ENCODE measurements at places on chromosomes 1 and 21. TPM values are rescaled to one million over a fixed set of nuclear protein-coding genes. Genes with fewer than 3 reads are reported as not detected.

- no peak for DNase-seq
These were observed 55.8 kb downstream of the ROR1 start for GRCh38 chr1:63829349-63830327.

DNA sequence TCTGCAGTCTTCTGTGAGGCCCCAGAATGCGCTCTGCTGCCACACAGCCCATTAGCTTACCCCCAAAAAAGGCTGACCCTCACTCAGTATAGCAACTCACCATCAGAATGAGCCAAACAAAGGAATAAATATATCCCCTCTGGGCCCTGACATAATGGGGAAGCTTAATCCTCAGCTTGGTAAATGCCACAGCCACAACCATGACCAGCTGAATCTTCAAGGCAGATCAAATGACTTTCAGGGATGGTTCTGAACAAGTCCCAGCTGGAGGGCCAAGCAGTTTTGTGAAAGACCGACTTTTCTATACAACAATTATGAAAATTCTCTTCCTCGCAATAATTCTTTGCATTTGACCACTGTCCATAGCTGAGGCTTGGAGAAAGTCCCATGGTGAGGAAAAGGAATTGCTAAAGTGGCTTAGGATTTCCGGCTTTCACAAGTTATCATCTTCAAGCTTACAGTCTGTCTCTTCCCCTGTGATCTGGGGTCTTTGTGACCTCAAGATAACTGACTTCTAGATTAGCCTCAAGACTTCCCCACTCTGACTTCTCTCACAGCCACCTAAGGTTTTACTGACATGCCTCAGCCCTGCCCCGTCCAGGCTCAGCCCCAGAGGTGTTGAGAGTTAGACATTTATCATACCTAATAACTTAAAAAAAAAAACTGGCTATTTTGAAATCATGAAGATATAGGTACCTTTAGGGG, 47.8 kb upstream of the PBX1 start:
- no peak for DNase-seq

DNA sequence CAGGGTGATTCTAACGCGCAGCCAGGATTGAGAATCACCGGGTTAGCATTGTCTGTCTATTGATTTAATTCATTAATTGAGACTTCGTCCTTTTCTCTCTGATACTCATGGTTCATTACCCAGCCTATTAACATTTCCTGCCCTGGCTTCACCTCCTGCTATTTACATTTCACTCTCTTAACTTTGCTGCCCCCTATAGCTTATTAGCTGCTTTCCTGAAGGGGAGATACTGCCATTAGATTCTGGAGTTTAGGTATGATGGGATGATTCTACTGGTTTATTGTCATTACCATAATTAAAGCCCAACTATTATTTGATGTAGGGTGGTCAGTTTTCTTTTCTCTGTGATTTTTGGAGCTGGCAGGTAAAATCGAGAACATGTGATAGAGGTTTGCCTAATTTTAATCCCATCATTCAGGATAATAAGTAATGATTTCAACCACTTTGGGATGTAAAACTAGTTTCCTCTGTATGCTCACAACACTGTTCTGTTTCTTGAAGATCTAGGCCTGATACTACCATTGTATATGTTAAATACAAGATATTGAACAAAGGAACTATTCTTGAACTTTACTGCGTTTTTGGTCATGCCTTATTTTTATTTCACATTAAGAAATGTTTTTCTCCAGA, 6.4 kb downstream of the PPP2R5A start:
- no peak for DNase-seq

The CRYZ gene
- 65.5 TPM for total RNA-seq

DNA sequence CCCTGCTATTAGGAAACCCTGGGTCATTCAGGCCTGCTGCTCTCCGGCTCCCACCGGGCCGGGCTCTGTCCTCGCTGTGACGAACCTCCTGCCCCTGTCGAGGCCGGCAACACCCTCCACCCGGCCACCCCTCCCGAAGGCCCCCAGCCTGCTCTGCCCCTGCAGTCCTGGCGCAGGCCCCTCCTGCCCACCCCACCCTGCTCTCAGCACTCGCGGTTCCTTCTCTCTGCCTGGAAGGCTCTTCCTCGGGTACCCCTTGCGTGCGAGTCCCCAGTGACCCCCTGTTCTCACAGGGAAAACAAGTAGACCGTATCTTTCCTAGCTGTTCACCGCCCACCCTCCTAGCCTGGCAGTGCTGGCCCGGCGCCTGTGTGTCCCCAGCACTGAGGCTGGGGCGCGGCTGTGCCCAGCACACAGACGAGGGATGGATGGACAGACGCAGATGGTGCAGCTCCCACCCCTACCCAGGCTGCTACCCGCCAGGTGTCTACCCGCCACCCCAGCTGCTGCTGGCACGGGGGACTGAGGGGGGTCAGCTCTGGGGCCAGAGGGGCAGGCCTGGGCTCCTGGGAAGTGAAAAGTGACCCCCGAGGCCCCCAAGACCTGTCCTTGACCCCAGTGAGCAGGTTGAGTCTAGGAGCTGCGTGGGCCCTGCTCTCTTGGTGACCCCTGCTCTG, 3.1 kb upstream of the VWA1 start:
- no peak for DNase-seq

GRCh38 chr1:147726168-147726567, 34.2 kb downstream of the GJA5 start:
- DNase-seq: no peak

The PLA2G2F gene
- not detected for total RNA-seq

DNA sequence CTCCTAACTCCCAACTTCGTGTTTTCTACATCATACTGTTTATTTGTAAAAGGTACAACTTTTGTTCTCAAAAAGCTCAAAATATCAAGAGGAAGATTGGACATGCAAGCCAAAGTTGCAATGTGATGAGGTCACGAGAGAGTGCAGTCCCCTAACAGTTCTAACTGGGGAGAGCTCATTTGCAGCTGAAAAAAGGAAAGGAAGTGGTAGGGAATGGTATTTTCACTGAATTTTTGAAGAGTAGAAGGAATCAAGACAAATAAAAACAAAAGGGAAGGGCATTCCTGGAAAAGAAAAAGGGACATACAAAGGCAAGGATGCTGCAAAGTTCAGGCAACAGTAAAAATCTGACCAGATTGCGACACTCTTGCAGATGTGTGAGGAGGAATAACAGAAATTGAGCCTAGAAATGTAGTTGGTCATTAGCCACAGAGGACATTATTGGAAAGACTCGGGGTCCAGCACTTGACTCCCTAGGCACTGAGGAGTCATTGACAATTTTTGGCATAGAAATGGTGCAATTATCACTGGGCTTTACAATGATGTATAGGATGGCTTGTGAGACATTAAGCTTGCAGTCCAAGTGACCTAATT, 67.9 kb downstream of the TBX15 start:
- no peak for DNase-seq

The ZNF648 gene
- 0.32 TPM for total RNA-seq

The SLAMF7 gene
- total RNA-seq: 0.95 TPM

- DNase-seq: no peak
These were observed 76.5 kb upstream of the FGGY start for GRCh38 chr1:59220356-59220755.

- no peak for DNase-seq
These were observed 41.7 kb downstream of the CD55 start for GRCh38 chr1:207362962-207363860.

DNA sequence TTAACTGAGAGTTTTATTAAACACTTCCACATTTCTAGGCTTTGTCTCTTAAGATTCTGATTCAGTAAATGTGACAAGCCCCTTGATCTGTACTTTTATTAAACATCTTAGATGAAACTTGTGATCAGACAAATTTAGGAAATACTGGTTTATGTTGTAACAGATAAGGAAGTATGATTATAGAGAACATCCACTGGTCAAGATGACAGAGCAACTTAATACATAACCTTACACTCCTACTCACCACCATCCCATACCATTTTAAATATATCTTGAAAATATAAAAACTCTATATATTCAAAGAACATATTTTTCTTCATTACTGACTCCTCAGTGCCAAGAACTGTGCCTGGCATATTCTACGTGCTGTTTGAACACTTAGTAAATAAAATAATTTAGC, 217.5 kb downstream of the LRRC40 start:
- DNase-seq: no peak

The LHX8 gene
- not detected for total RNA-seq

DNA sequence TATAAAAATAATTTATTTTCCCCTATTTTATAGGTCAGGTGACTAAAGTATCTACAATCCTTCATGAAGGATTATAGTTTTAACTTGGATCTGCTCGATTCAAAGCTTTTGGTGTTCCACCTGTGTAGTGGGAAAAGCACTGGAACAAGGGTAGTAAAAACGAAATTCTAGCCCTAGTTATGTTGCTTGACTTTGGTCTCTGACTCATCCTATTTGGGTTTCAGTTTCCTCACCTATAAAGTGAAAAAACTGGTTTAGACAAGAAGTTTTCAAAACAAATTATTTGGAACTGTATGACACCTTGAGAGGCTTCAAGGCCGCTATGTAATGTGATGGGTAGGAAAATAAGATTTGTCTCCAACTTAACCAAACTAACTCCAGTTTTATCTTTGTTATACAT, 505.2 kb upstream of the ZRANB2 start:
- DNase-seq: no peak

GRCh38 chr1:111468717-111469100, 5.1 kb upstream of the C1orf162 start:
- DNase-seq: no peak

- no peak for DNase-seq
These were observed 16.3 kb downstream of the GPBP1L1 start for GRCh38 chr1:45669859-45670655.

The CA14 gene
- total RNA-seq: not detected

The LDLRAD1 gene
- total RNA-seq: not detected

The SRM gene
- total RNA-seq: 51.8 TPM

DNA sequence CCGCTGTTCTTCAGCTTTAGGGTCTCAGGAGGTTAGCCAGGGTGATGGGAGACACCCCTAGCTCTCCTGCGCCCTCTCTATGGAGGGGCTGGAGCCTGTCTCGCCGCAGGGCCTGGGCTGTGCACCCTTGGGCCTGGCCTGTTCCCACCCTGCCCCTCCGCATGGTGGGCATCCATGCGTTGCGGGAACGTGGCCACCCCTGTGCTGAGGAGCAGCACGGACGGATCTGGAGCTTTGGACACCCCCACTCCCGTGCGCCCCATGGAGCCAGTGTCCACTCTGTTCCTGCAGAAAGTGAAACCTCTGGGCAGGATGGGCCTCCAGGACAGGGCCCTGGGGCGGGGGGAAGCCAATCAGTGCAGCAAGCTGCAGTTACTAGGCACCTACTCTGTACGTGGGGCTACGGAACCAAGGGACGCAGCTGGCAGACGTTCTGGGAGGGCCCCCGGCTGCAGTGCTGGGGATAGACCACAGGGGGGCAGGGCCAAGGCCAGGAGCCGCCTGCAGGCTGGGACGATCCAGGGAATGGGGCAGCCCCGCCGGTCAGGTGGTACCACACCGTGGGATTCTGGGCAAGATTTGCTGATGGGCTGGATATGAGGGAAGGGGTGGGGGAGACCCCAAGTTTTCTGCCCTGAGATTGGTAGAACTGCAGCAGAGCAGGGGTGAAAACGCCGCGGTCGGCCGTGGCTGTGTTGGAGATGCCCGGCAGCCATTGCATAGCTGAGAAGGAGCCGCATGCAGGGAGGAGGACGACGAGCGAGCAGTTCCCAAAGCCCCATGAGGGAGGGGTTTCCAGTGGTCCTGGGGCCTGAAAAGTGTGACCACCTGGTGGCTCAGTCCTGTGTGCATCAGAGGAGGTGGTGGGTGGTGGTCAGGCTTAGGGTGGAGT, 43.3 kb downstream of the TP73 start:
- DNase-seq: peak; percentile 49

The C1orf56 gene
- 3.3 TPM for total RNA-seq

DNA sequence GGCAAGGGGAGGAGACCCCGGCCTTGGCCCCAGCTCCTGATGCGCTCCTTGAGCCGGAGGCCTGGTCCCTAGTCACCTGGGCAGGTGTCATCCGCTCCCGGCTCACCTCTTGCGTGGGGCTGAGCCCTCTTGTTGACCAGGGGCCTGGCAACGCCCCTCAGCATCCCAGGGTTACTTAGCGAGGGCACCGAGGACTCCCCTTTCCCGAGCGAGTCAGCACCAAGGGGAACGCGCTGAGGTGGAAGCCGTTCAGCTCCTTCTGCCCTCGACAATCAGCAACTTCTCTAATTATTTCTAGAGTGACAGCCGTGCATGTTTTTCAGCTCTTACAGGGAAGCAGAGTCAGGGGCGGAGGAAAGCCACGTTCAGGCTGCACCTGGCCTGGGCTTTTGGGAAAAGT, 522 bp downstream of the SLC45A1 start:
- DNase-seq: no peak

DNA sequence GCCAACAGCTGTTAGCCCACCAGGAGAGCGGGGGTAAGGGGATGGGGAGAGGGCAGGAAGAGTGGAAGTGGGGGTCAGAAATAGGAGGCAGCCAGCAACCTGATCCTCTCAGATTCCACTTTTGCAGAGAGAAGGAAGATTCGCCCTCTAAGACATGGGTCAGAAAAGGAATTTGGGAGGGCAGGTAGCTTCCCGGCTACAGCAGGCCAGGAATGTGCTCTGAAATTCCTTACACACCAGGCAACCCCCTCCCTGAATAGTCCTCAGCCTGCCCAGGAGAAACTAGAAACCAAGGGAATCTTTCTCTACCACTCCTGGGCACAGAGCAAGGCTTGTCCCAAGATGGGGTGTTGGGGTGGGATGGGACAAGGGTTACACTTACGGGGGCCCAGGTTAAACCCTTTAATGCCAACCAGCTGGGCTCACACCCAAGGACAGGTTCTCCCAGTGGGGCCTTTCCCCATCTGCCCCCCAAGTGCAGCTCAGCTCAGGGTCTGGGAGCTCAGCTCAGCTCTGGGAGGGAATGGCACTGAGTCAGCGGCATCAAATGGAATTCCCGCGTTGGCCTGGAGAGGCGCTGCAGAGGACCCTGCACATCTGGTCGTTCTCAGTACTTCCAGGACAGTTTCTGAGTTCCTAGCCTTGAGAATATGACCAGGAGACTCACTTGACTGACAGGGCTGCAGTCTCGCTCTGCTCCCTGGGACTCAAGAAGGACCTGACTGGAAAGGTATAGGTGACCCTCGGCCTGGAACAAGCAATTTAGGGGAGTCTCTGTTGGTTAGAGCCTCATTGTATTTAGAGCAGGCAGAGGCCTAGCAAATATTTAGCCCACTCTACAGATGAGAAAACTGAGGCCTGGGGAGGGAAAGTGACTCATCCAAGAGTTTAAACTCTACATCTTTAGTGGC, 761 bp downstream of the TNNT2 start:
- no peak for DNase-seq
